ENCODE measurements at places on chromosomes 3 and 15. TPM values are rescaled to one million over a fixed set of nuclear protein-coding genes. Genes with fewer than 3 reads are reported as not detected.

Gene SEMA3F
- 56.5 TPM for polyA plus RNA-seq

Gene LIPC
- polyA plus RNA-seq = 0.44 TPM

Gene AP3B2
- 1.5 TPM for polyA plus RNA-seq

Gene THAP10
- polyA plus RNA-seq = 7.3 TPM

Gene GMNC
- not detected for polyA plus RNA-seq

Measured in right lung (tissue), 10 donors.